Karpas-422 (cell line): ENCODE measurements at places on chromosomes 5 and 9.

- DNase-seq, result no peak
Observed at GRCh38 chr9:14687042-14687719, 6.1 kb downstream of the ZDHHC21 start.

GRCh38 chr5:140647042-140647419 is 399 bp downstream of the NDUFA2 start:
- DNase-seq, result no peak

DNA sequence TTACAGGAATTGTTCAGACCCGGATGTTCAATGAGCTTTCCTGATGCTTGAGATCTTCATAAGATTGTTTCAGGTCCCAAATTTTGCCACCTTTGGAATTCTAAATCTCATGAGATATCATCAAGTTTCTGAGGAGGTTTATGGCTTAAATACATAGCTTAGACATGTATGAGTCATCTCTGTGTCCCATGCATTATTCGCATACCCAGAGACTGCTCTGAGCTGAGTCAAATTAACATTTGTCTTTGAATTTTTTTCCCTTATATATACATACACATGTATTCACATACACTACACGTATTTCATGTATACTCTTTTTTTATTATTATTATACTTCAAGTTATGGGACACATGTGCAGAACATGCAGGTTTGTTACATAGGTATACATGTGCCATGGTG is 744.6 kb downstream of the BRINP1 start:
- no peak for DNase-seq

- no peak for DNase-seq
Observed at GRCh38 chr9:132733260-132733815, 63.1 kb downstream of the GTF3C4 start.
